ENCODE measurements at places on chromosomes 6 and 20. TPM values are rescaled to one million over a fixed set of nuclear protein-coding genes. Genes with fewer than 3 reads are reported as not detected.

BMP2 gene
- 0.92 TPM for polyA plus RNA-seq

- no peak for DNase-seq
Observed at GRCh38 chr6:146581968-146582367, 16.8 kb upstream of the ADGB start.

- DNase-seq, result no peak
Observed at GRCh38 chr6:86856379-86856778, 80.9 kb upstream of the HTR1E start.

DNA sequence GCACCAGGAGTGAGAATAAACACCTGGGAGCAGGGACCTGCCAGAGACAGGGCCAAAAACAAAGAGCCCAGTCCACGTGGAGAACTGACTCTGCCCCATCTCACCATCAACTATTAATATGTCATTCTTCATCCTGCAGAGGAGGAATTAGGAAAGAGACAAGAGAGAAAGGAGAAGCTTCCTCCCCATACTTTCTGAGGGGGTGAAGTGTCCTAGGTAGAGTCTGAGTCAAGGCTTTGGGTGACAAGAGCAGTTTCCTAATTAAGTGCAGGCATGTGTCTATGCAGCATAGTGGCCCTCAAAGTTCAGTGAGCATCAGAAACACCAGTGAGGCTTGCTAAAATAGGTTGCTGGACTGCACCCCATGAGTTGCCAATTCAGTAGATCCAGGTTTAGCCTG is 40.7 kb upstream of the BMP2 start:
- DNase-seq, result no peak

CASP8AP2 gene
- 75.5 TPM for polyA plus RNA-seq

DNA sequence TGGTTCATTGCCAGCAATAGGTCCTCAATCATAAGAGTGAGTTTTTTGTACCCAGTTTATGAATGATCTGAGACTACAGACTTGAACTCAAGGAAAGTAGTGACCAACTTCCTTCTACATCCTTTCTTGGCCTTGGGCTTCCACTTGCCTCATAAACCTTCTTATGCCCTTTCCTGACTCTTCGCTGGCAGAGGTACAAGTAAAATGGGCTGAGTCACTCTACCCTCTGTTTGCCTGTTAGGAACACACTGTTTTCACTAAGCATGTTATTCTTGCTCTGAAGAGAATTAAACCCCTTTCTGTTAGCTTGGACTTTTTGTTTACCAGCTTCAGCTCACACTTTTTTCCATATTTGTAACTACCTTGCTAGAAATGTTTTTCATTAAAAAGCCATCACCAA is 74.4 kb downstream of the PKHD1 start:
- DNase-seq, result no peak

PLCB4 gene
- polyA plus RNA-seq, result 6.5 TPM

DNA sequence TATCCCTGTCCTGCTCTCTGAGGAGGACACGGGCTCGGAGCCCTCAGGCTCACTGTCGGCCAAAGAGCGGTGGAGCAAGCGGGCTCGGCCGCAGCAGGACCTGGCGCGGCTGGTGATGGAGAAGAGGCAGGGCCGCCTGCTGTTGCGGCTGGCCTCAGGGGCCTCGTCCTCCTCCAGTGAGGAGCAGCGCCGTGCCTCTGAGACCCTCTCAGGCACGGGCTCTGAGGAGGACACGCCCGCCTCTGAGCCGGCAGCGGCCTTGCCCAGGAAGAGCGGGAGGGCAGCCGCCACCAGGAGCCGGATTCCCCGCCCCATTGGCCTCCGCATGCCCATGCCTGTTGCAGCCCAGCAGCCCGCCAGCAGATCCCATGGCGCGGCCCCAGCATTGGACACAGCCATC is 14.2 kb upstream of the SLC22A7 start:
- no peak for DNase-seq

HAO1 gene
- polyA plus RNA-seq, result not detected

NR2E1 gene
- polyA plus RNA-seq, result not detected

ADAT2 gene
- polyA plus RNA-seq, result 7.4 TPM

DNA sequence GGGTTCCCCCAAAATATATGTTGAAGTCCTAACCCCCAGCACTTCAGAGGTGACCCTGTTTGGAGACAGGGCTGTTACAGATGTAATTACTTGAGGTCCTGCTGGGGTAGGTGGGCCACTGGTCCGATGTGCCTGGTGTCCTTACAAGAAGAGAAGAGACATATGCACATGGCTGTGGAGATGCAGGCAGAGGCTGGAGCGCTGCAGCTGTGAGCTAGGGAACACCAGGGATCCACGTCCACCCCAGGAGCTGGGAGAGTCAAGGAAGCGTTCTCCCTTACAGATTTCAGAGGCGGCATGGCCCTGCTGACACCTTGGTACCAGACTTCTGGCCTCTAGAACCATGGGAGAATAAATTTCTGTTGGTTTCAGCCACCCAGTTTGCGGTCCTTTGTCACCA is 11.7 kb upstream of the SLC22A2 start:
- DNase-seq, result no peak

NOTCH4 gene
- polyA plus RNA-seq, result 2.7 TPM

TMEM244 gene
- not detected for polyA plus RNA-seq

GRCh38 chr6:37524025-37524969 is 24.6 kb upstream of the CCDC167 start:
- no peak for DNase-seq

- DNase-seq, result peak; percentile 66
Observed at GRCh38 chr6:52087498-52087999, at the start of gene PKHD1. TSS of gene PKHD1 (minus strand) at chr6:52087613. CDS start at chr6:52084933, 2,680 bp downstream.

- no peak for DNase-seq
Observed at GRCh38 chr6:53579338-53579737, 34.4 kb upstream of the GCLC start.

DNA sequence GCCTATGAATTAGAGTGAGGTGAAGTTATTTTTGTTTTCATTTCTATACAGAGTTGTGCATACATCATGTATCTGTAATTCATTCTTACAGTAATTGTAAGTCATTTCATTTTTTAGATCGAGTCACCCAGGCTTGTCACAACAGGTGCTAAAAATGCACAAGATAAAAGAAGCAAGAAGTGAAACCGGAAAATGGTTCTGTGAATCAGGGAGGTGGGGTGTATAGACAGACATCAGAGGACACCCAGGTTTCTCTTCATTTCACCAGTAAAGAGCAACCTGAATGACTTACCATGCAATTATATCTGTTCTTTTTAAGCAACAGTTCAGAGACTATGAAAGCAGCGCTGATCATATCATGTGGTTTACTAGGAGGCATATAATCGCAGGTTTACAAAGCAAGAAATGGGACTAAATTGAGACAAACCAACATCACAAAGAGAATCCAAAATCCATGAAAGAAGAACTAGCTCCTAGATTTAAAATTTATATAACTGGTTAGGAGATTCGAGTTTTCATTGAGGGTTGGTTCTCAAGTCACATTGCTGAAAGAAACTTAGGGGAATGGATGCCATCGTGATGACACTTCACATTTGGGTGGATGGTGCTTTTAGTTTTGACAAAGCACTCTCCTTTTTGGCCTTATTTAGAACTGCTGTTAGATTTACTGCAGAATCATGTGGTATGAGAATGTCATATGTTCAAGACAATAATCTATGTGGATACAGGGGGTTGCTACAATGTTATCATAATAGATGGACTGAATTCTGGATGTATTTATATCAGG is 27.9 kb upstream of the TBC1D7 start:
- no peak for DNase-seq

DNA sequence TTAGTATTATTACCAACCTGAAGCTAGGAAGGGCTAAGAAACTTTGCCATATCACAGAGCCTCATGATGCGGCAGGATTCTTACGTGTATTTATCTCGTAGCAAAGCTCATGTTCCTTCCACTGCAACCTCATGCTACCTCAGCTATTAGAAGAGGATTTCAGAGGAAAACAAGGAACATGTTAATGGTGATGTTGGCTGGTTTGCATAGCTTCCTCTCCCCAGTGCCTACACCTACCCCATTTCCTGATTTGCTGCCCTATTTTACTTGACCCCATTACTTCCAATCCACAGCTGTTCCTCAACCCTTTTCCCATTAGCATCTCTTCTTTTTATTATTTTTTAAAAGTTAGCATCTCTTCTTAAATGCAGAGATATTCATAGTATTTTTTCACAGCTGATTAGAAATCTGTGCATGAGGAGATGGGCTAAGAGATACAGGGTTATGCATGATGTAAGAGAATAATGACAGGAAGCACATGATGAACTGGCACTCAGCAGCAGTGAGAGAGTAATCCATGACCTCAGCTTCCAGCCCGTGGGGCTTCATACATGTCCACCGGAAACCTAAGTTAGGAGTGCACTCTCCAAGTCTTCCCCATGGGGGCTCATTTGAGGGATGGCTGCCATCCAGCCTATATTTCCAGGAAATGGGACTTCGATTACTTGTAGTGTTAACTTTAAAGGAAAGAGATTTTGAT is 106.1 kb upstream of the ASF1A start:
- DNase-seq, result no peak

DNA sequence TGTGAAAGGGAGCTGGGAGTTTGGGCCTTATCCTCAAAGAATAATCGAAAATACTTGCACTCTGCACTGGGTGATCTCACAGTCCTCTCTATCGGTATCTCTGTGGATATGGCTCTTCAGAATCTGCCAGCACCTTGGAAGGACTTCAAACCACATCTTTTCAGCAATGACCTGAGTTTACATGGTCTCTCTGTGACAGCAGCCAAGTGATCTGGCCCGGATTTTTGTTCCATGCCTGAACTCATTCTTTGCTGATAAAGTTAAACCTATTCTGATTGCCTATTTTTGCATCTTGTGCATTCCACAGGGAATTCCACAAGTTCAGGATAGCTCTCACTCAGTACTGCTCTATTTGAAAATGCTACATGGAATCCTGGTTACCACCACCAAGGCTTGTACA is 98.9 kb downstream of the HDGFL1 start:
- DNase-seq, result no peak

GRCh38 chr6:163263196-163263595 is 151.3 kb upstream of the QKI start:
- DNase-seq, result no peak

- peak; percentile 30 for DNase-seq
Observed at GRCh38 chr6:160439751-160440150, 91.6 kb downstream of the SLC22A3 start.

ZDHHC14 gene
- 3.0 TPM for polyA plus RNA-seq

DDX43 gene
- 0.60 TPM for polyA plus RNA-seq

DNA sequence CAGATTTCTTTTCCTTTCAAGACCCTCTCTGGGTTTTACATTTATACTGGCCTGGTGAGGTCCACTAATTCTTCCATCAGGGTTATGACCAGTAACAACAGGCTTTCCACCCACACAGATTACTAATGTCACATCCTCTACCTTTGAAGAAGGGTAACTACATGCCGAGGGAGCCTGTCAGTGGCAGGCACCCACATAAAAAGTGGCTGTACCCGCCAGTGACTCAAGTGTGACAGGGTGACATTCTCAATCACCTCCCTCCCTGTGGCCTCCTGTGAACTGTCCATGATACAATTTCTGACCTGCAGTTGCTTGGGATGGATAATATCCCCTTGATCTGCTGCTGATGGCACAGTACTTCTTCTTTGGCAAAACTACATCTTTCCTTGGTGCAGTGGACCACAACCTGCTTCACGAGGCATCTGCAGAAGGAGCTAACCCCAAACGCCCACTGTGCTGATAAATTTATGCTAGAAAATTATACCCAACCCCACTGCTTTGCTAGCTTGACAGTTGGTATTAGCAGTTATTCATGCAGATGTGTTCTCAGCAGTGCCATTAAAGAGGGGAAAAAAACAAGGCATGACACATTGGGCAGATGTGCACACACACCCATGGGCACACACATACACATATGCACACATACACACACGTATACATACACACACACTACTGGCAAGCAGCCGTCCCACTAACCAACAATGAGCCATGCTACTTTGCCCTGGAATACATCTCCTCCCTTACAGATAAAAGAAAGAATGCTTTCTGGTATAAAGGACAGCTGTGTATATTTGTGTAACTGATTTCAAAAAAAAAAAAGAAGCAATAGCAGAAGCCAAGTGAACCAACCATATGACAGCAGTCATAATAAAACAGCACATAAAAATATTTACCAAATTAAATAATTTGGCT is 20.8 kb downstream of the GFOD1 start:
- DNase-seq, result no peak

- DNase-seq, result peak; percentile 15
Observed at GRCh38 chr6:14383393-14384174, 266.0 kb downstream of the CD83 start.

DNA sequence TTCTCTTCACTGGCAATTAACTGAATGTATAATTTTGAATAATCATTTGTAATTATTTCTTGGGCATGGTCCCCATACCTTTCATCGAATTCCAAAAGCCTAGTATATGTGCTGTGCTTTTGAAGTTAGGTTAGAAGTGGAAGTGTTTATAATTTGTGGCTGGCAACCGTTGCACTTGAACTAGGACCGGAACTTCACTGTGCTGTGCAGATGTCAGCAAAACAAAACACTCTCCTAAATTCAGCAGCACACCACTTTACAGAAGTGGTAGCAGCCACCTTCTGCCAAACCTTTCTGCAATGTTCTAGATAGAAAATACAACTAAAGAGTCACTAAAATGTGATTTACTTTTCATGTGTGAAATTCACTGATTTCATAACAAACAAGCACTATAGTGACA is 111.9 kb downstream of the FAM83B start:
- DNase-seq, result no peak

PI16 gene
- polyA plus RNA-seq, result 0.50 TPM

SLC12A5 gene
- 8.4 TPM for polyA plus RNA-seq

ZBTB46 gene
- 3.2 TPM for polyA plus RNA-seq

- no peak for DNase-seq
Observed at GRCh38 chr6:119079283-119079809, 882 bp upstream of the FAM184A start.

APCDD1L gene
- 1.8 TPM for polyA plus RNA-seq

NTSR1 gene
- 0.15 TPM for polyA plus RNA-seq

DNA sequence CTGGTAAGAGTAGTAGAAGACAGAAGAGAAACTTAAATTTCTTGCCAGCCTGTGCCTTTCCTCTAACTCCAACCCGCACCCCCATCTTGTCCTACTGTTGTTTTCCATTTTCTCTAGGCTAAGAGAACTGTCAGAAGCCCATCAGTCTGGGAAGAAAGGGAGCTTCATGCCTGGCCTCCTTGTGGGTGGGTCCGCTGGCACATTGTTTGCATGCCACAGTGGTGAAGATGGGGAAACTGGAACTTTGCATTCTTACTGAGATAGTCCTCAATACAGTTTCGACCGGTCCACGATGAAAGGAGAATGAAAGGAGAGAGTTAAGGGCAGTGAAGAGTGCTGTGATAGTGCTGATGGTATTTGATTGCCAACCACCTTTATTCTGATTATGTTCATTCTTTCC is 103.1 kb downstream of the TCP11 start:
- DNase-seq, result peak; percentile 52

PXMP4 gene
- polyA plus RNA-seq, result 3.5 TPM
